ENCODE measurements at places on chromosomes 5 and 9.

- DNase-seq: no peak
Measured at GRCh38 chr5:963310-963672, 45.3 kb upstream of the NKD2 start.

DNA sequence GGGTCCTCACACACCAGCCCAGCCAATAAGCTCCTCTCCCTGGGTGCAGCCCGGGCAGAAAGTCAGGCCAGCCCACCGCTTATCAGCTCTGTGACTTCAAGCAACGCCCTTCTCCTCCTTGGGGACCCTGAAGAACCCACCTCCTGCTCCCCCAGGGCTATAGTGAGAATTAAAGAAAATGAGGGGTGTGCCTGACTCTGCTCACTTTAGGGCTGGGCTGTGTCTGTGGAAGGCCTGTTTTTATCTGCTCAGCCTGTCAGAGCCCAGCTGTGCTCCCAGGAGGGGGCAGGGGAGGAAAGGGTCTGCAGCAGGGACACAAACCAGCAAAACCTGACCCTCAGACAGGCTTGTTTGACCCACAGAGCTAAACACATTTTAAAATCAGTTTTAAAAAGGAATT is 3.9 kb downstream of the GPRIN1 start:
- DNase-seq: no peak

GRCh38 chr9:124197177-124198095 is 60.3 kb upstream of the NEK6 start:
- DNase-seq: no peak

- peak; percentile 25 for DNase-seq
Measured at GRCh38 chr5:137461391-137462264, 37.5 kb downstream of the SPOCK1 start.

GRCh38 chr5:86880785-86881492 is 263.2 kb downstream of the COX7C start:
- DNase-seq: no peak

DNA sequence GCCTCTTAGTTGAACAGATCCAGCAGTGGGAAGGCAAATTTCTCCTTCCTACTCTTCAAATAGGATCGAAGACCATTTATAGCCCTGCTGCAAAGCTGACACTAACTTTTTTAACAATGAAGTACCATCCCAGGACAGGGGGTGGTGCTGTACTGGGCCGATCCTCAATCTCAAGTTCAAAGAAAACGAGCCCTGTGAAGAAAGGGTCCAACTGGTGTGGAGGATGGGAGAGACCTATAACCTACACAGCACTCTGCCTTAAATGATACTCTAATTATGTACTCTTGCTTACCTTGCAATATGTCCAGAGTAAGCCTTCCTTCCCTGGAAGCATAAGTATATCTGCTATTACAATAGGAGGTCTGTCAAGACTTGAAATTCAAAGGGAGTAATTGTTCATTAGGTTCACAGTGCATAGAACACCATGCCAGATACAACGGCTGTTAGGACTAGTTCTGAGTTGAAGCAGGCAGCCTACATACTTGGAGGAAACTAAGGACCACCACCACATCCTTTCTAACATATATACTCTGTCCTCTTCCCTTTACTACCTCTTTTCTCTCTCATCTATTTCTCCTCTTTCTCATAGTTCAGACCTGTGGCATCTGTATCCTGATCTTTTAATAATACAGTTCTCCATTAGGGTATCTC is 6.2 kb downstream of the ETF1 start:
- DNase-seq: no peak

DNA sequence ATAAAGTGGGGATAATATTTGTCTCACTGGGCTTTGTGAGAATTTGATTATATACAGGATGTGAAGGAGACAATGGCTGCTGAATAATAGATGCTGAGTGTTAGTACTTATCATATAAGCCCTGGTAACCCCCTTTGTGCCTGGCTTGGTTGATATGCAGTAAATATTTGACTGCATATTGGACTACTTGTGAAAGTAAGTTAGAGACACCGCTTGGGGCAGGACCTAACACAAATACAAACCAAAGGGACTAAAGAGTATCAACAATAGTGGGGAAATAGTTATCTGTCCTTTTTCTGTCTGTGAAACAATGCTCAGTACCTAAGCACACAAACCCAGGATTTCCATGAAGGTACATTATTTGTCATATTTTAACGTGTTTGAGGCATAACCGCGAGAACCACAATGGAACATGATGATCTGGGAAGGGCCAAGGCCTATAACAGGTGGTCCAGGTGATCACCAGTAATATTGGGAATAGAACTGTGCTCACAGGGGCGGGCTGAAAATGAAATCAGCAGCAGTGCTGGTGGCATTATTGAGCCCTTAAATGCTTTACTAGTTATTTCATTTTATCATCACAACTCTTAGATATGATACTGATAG is 138.2 kb upstream of the SMARCA2 start:
- no peak for DNase-seq

GRCh38 chr9:124386201-124386600 is 29.0 kb downstream of the PSMB7 start:
- DNase-seq: no peak

DNA sequence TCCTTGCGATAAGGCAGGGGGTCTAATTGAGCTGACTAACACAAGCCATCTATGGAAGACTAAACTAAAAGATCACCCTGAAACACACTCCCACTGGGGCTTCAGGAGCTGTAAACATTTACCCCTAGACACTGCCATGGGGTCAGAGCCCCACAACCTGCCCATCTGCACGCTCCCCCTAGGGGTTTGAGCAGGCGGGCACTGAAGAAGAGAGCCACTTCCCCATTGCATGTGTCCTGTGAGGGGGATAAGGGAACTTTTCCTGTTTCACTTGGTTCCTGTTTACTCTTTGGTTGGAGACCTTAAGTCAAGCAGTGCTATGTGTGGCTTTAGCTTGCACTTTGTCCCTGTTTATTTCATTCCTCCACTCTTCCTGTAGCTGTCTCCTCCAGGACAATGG is 1929.5 kb upstream of the CDH9 start:
- DNase-seq: no peak

GRCh38 chr5:52825826-52826225 is 38.1 kb downstream of the ITGA1 start:
- no peak for DNase-seq

- DNase-seq: no peak
Measured at GRCh38 chr5:114427204-114427603, 65.3 kb downstream of the KCNN2 start.

GRCh38 chr9:72333709-72334108 is 31.3 kb downstream of the ZFAND5 start:
- no peak for DNase-seq

GRCh38 chr9:13439685-13440476 is 160.4 kb upstream of the MPDZ start:
- no peak for DNase-seq

GRCh38 chr5:137146402-137146890 is 352.7 kb downstream of the SPOCK1 start:
- no peak for DNase-seq

GRCh38 chr5:42225009-42225408 is 198.2 kb upstream of the GHR start:
- no peak for DNase-seq

- no peak for DNase-seq
Measured at GRCh38 chr5:122517091-122517490, 205.1 kb downstream of the SNCAIP start.

- no peak for DNase-seq
Measured at GRCh38 chr5:36253575-36253974, 11.8 kb upstream of the NADK2 start.

DNA sequence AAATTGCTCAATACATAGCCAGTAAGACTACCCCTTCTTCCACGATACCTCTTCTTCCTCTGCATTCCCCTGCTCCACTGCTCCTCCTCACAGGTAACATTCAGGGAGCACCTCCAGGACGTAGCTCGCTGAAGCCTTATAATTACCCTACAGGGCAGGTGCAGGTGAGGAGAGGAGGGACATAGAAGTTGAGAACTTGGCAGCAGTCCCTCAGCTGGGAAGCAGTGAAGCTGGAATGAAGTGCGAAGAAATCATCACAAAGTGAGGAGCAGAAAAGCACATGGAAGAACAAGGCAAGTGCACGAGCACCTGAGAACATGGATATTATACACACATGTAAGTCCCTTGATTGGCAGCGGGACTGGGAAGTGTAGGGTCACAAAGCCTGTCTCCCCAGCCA is 118.2 kb downstream of the HSD17B3 start:
- DNase-seq: no peak

DNA sequence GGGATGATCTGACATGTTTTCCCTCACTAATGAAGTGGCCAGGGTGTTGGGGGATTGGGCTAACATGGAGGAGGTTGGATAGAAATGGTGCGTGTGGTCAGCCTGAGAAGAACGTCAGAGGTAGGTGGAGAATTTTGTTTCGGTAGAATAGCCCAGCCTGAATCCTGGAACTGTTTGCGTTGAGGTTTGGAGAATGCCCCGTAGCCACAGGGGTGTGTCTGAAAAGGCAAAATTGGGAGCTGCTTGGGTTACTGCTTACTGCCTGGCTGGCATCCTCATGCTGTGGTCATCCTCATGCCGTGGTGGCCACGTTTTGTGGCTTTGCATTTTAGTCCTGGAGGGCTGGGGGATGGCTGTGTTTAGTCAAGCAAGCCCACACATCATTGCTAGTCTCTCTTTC is 236.9 kb downstream of the GOLPH3 start:
- no peak for DNase-seq

DNA sequence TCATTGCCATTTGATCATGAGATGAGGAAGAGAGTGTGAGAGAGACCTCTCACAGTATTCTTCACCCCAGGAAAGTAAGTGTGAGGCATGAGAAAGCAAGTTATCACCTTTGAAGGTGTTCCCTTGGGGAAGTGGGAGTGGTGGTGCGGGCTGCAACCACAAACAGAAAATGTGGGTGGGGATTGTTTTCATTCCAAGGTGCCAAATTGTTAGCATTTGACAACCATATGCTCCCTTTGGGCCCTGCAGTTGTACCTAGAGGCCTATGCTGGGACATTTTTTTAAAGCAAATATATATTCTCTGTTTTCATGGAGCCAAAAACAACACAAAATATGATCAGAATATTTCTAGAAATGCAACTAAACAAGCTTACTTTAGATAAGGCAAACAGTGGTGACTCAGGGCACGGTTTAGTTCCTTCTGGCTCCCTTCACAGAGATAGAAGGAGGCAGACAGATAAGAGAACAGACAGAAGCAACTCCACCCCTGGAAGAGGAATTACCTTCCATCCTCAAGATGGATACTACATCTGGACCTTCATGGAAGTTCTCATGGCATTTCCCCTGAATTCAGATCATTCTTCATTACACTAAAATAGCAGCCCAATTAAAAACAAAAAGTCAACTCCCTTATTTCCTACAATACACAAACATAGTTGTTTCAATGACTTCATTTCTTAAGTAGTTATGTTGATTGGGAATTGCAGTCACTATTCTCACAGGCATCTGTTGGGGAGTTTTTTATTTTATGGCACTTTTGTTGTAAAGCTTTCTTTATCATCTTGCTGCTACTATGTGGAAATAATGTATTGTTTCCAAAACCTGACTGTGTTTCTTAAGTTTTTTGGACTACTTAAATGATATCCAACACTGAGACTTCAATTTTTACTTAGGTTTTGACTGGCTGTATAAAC is 416.6 kb downstream of the PLK2 start:
- DNase-seq: no peak

DNA sequence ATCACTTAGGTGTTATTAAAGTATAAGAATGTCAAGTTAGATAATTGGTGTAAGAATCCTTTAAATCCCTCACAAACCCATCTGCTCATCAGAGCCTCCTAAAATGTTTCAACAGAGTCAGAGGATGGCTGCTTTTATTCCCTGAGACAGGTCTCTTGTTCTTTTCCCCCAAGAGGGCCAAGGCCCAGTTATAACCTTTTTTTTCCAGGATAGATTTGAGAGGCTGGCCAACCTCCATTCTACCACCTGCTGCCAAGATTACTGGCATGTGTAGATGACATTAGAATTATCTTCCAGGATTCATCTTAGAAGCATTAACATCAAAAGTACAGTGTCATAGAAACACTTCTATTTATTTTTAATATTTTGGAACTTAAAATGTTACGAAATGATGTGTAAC is 305.1 kb downstream of the TRPM3 start:
- DNase-seq: no peak

Measured in NCI-H510A (cell line).